Tibial nerve (tissue), 4 donors: ENCODE measurements at places on chromosomes 13 and 19.

DNA sequence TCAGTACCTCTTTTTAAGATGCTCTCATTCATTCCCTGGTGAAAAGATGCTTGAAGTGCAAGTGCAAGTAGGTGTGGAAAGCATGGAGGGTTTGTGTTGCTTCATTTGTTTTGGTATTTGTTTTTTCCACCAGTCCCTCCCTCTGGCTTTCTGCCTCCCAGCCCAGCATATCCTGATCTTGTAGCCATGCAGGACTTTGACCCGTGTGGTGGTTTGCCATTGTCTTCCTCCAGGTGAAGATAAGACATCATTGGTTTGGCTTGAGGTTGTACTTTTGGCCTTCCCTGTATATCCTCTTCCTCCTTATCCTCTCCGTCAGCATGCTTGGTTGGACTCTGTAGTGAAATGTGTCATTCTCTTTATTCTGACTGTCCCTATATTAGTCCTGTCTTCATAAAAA, 9.1 kb downstream of the SPINT2 start:
- DNase-seq, result no peak

DNA sequence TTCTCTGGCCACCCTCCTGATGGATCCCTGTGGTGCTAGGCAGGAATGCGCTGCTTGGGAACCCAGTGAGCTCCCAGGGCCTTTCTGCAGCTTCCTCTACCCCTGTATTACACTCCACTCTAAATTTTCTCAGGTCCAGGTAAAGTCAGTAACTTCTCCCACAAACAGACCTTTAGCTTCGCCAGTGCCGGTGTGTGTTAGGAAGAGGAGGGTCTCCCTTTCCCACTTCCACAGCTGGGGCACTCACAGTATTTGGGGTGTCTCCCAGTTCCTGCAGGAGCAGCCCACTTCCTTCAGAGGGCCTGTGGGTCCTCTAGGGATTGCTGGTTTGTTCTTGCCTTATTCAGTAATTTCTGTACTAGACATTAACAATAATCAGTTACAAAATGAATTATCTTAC, 193.5 kb upstream of the PCDH17 start:
- no peak for DNase-seq

DNA sequence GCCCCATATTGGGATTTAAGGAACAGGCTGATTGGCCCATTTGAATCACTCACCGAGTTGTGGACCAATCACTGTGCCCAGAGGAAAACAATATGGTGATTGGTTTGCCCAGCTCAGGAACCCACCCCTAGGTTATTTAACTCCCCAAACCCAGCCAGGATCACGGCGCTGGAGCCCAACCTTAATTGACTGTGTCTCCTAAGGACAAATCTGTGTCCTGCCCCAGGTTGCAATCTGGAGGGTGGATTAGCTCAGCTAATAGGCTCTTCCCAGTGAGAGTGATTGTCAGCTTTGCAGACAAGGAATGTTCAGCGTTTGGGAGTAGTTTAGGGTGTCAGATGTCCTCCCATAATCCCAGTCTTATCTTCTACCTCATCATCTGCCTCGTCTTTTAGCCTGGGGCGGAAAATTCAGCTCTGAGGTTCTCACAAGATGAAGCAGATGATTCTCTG, 3.5 kb upstream of the ZNF358 start:
- DNase-seq, result no peak

DNA sequence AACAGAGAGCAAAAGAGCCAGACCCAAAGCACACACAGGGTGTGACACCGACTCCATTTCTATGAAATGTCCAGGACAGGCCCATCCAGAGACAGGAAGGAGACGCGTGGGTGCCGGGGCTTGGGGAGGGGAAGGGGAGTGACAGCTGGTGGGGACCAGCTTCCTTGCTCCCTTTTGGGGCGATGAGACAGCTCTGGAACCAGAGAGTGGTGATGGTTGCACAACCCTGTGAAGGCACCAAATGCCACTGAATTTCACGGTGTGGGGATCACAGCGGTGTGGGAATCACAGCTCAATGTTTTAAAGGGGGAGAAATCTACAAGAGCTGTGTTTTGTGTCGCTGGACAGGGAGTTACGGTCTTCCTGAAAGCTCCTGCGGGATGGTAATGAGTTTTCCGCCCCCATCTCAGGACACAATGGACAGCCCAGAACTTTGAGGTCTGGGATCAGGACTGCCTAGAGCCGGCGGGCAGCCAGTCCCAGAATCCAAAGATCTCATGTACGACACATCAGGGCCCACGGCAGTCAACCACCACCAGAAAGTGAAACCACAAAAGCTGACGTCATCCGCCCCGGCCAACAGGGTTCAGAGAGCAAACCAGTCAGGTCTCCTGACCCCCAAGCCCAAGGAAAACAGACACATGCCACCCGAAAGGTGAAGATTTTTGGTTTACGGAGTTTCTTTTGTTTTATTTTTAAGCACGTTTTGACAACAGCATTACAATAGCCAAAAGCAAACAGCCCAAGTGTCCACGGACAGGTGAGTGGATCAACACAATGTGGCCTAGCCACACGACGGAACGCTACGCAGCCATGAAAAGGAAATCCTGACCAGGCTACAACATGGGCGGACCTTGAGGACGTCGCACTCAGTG, 7.3 kb downstream of the SGTA start:
- peak; percentile 53 for DNase-seq

- DNase-seq, result peak; percentile 84
These were observed at the start of gene UBAC2 for GRCh38 chr13:99200432-99201167. TSS of gene UBAC2 (plus strand) at chr13:99200854. CDS start at chr13:99200909, 55 bp downstream.
